ENCODE measurements at places on chromosomes 13 and 19. TPM values are rescaled to one million over a fixed set of nuclear protein-coding genes. Genes with fewer than 3 reads are reported as not detected.

RDH8 gene
- total RNA-seq, result not detected

FGF21 gene
- total RNA-seq, result not detected

PBX4 gene
- total RNA-seq, result 16.2 TPM

BICRA gene
- total RNA-seq, result 13.5 TPM

ZNF534 gene
- total RNA-seq, result 3.7 TPM

OR7A5 gene
- total RNA-seq, result 3.7 TPM

MBD3L2 gene
- not detected for total RNA-seq

UBE2M gene
- total RNA-seq, result 65.2 TPM

OSCAR gene
- total RNA-seq, result 1.7 TPM

RNF17 gene
- total RNA-seq, result 29.6 TPM

ZSCAN4 gene
- total RNA-seq, result 0.24 TPM

NLRP4 gene
- total RNA-seq, result 17.2 TPM

ZNF737 gene
- total RNA-seq, result 17.9 TPM

DNA sequence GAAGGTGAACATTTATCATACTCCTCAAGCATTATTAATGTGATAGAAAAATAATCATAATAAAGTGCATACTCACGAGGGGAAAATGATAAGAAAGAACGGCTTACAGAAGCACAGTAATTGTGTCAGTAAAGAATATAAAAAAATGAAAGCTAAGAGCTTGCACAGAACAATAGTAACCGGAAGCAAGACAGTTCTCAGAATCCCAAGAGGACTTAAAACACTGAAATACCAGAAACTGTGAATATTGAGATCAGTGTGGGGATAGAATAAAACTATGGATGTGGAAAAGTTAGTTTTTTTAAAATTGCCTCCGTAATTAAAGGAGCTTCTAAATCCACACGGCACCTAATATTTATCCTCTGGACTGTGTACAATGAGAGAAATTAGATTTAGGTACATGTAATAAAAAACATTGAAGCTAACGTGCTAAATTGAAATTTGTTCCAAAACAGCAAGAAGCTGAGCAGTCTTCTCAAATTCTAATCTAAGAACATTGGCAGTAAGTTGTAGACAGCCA lies 482.7 kb downstream of the SLITRK6 start:
- no peak for DNase-seq

- peak; percentile 29 for DNase-seq
These were observed 107.4 kb upstream of the DOCK9 start for GRCh38 chr13:99085139-99085807.

GRCh38 chr13:35822666-35823065 lies 308.5 kb downstream of the DCLK1 start:
- DNase-seq, result no peak

DNA sequence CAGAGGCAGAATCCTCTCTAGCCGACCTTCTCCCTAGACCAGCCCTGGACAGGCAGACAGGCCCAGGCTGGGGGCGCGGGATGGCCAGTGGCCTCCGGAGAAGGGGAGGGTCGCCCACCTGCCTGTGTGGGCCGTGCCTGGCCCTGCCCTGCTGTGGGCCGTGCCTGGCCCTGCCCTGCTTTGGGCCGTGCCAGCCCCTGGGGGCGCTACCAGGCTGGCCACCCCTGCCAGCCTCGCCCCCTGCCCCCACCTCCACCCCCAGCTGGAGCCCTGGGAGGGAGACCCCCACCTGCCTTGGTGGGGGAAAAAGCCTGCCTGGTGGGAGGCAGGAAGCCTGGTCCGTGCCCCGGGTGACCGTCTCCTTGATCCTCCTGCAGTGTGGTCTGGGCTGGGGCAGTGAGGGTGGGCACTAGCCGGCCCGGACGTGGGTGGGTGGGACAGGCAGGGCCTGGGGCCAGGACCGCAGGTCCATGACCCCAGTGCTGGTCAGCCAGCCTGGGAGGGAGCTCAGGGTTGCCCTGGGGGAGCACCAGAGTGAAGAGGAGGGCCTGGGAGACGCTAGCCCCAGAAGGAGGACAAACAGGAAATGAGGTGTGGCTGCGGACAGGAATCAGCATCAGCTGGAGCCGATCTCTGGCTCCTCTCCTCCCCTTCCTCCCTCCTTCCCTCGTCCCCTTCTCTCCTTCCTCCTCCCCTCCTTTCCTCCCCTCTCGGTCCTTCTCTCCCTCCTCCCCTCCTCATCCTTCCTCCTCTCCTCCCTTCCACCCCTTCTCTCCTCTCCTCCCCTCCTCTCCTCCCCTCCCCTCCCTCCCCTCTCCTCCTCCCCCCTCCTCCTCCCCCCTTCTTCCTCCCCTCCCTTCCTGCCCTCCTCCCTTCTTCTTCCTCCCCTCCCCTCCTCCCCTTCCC lies 5.1 kb upstream of the MKNK2 start:
- DNase-seq, result peak; percentile 62

- no peak for DNase-seq
These were observed 15.6 kb upstream of the NOTCH3 start for GRCh38 chr19:15216363-15216762.

GRCh38 chr19:35929876-35930275 lies 6.3 kb upstream of the LRFN3 start:
- DNase-seq, result no peak

GRCh38 chr19:5547881-5548280 lies 19.9 kb downstream of the TINCR start:
- no peak for DNase-seq

- peak; percentile 46 for DNase-seq
These were observed 247.3 kb upstream of the MAB21L1 start for GRCh38 chr13:35723821-35724220.

GRCh38 chr13:40228496-40228895 lies 437.9 kb downstream of the FOXO1 start:
- no peak for DNase-seq

- DNase-seq, result no peak
These were observed 10.4 kb downstream of the STX10 start for GRCh38 chr19:13139633-13140311.

- no peak for DNase-seq
These were observed 142.9 kb upstream of the SPACA7 start for GRCh38 chr13:112233256-112233655.

DNA sequence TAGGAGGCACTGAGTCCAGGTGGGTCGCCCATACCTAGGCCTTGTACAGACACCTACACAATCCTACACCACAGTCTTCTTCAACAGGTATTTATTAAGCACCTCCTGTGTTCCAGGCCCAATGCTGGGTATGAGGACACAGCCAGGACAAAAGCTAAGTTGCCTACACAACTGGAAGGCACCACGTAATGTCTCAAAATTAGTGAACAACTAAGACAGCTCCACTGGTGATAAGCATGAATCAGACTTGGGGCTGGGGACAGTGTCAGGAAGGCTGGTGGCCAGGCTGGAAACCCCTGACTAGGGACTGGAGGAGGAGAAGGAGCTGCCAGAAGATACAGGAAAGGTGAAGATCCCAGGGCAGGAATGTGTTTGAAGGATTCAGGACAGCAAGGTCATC lies 2.4 kb downstream of the SMIM24 start:
- no peak for DNase-seq

DNA sequence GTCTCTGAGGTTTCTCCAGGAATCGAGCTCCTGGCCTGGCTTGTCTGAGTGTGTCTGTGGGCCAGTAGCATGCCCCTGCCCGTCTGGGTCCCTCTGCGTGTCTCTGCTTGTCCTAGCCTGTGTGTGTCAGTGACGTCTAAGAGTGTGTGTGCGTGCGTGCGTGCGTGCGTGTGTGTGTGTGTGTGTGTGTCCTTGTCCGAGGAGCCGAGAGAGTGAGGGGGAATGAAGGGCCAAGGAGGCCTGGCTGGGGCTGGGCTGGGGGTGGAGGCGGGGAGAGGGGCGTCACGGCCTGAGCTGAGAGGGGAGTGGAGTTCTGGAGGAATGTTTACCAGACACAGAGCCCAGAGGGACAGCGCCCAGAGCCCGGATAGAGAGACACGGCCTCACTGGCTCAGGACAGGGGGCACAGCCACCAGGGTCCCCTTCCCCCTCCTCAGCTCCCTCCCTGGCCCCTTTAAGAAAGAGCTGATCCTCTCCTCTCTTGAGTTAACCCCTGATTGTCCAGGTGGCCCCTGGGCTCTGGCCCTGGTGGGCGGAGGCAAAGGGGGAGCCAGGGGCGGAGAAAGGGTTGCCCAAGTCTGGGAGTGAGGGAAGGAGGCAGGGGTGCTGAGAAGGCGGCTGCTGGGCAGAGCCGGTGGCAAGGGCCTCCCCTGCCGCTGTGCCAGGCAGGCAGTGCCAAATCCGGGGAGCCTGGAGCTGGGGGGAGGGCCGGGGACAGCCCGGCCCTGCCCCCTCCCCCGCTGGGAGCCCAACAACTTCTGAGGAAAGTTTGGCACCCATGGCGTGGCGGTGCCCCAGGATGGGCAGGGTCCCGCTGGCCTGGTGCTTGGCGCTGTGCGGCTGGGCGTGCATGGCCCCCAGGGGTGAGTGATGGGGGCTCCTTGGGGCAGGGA lies at the start of gene AXL:
AXL (plus strand) TSS at position 609 of the 893 bp plus-strand sequence; CDS start at position 779, 170 bp downstream.
- peak; percentile 83 for DNase-seq

DNA sequence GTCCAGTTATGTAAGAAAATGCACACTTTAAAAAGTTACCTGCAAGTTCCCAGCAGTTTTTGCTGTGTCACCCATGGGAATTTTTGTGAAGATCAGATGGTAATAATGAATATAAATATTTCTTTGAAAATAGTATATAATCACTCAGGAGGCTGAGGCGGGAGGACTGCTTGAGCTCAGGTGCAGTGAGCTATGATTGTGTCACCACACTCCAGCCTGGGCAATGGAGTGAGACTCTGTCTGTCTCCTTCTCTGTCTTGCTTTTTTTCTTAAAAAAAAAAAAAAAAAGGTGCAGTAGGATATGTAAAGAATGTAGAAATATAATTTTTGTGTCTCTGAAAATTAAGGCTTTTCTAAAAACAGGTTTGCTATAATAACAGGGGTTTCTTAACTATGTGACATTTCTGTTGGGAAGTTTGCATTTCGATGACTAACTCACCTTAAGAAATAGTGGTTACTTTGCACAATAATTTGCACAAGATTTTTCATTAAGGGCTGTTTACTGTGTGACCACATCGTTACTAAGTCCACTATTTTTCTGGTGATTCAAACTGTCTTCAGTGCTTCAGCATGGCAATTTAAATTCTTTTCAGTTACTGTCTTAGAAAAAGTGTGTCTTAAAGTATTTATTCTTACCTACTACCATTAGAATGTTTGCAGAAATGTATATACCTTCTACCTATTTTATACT lies 37.3 kb downstream of the DNAJC3 start:
- DNase-seq, result no peak

GRCh38 chr19:55305491-55305890 lies 19.6 kb downstream of the TMEM150B start:
- peak; percentile 85 for DNase-seq

GRCh38 chr19:6011794-6012193 lies 33.9 kb upstream of the RANBP3 start:
- no peak for DNase-seq

- DNase-seq, result no peak
These were observed 94.3 kb upstream of the PABPC3 start for GRCh38 chr13:25001476-25002206.

- no peak for DNase-seq
These were observed 12.3 kb upstream of the MCF2L start for GRCh38 chr13:112956571-112957294.

DNA sequence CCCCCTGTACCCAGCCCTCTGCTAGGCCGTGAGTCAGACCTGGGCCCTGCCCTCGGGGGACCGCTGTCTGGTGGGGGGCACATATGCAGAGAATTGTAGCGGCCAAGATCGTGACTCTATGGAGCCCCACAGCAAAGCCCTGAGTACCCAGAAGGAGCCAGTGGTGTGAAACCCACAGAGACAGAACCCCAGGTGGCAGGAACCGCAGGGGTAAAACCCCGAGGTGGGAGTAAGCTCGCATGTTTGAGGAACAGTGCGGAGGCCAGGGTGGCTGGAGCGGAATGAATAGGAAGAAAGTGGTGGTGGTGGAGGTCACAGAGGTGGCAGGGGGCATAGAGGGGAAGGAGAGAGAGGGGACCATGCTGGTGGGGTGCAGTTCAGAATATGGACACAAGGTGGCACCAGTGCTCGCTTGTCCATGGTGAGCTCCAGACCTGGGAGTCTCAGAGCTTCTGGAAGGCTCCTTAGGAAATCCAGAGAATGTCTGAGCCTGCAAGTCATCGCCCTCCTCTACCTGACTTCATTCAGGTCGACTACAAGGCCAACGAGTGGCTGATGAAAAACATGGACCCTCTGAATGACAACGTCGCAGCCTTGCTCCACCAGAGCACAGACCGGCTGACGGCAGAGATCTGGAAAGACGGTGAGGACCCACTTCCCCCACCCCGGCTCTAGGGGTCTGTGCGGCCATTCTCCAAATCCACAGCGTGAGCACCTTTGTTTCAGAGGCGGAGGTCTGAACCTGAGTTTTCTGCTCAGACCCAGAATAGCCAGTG lies 48.9 kb downstream of the MYH14 start:
- DNase-seq, result peak; percentile 68

DNA sequence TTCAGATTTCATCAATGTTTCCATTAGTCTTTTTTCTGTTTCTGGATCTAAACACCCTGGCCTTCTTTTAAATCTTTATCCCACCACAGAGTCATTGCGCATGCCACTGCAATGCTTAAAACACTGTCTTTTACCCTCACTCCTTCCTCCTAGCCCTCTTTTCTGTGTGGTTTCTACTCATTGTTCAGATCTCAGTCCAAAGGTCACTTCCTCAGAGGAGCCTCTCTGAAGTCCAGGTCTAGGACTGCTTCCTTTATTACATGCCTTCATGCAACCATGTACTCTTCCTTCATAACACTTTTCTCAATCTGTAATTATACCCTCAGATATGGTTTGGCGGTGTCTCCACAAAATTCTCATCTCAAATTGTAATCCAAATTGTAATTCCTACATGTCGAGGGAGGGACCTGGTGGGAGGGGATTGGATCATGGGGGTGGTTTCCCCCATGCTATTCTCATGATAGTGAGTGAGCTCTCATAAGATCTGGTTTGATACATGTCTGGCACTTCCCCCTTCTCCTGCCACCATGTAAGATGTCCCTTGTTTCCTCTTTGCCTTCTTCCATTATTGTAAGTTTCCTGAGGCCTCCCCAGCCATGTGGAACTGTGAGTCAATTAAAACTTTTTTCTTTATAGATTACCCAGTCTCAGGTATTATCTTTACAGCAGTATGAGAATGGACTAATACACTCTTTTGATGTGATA lies 808.9 kb downstream of the DIAPH3 start:
- no peak for DNase-seq

DNA sequence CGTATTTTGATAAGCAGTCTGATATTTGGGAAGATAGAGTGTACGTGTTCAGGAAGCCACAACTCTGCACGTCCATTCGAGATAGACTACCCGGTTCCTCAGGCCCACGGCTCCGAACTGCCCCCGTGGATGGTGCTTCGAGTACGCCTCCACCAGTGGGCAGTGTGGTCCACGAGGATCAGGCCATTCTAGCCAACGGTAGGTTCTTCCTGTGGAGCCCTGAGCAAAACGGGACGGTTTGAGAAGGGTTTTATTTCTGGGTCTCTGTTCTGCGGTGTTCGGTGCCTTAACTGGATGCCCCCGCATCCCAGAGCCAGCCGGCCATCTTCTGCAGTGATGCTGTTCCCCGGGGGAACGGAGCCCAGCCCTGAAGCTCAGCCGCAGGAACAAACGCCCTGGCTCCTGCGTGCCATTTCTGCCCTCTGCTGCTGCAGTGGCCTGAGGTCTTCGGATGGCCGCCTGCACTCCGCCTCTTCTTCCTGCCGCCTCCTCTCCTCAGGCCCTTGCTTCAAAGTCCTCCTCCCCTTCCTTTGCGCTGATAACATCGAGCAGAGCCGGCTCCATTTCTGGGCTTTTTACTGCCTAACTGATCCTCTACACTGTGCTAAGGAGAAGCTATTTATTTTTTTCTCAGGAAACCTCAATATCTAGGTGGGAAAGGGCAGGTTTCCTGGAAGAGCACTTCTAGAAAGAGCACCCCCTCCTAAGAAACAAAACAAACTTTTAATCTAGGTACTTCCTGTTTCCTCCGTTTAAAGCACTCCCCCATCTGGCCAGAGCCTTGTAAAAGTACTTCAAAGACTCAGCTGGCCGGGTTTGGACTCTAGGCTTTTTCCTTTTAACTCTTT lies 36.2 kb upstream of the SLC46A3 start:
- no peak for DNase-seq

Data from testis (tissue), 5 donors.